ENCODE measurements at places on chromosomes 12 and 14.

DNA sequence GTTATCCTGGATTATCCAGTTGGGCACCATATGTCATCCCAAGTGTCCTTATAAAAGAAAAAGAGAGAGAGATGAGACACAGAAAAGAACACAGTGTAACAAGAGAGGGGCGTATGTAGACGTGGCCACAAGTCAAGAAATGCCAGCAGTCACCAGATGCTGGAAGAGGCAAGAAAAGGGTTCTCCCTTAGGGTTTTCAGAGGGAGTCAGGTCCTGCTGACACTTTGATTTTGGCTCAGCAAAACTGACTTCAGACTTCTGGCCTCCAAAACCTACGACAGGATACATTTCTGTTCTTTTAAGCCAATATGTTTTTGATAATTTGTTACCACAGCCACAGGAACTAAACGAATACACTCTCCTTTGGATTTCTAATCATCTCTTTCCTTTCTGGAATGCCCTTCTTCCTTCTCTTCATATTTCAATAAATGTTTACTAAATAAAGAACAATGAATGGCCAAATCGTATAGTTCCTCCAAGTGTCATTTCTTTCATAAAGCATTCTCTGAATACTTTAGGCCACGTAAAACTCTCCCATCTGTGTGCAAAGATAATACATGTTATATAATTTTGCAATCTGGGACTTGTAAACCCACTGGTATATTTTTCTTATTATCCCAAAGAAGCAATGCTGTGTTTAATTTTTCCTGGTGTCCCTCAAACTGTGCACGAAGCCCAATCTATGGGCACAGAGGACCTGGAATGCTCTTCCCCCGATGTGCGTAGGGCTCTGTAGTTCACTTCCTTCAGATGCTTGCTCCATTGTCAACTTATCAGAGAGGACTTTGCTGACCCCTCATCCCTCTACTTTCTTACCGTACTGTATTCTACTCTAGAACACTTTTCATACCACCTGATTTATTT is 303.6 kb downstream of the CEP128 start:
- no peak for DNase-seq

DNA sequence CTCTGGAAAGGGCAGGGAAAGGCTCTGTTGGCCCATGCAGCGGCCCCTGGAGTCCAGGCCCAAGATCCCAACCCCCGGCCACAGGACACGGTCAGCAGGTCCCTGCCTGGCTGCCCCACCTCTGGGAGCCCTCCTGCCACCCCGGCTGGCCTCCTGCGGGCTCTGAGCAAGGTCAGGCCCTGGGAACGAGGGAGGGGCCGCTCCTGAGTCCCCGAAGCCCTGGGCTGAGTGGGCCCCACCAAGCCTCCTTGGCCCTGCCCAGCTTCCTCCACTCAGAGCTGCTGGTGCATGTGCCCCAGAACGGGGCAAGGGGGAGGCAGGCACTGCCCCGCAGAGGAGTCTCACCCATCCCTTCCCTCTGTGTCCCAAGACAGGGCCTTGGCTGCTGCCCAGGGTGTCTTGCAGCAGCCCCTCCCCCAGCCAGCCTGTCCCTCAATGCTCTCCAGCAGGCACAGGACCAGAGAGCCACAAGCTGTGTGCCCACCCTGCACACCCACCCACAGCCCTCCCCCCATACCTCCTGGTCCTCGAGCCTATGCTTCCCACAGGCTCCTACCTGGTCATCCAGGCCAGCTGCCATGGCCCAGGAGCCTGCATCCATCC is 7.4 kb upstream of the C14orf180 start:
- DNase-seq: no peak

DNA sequence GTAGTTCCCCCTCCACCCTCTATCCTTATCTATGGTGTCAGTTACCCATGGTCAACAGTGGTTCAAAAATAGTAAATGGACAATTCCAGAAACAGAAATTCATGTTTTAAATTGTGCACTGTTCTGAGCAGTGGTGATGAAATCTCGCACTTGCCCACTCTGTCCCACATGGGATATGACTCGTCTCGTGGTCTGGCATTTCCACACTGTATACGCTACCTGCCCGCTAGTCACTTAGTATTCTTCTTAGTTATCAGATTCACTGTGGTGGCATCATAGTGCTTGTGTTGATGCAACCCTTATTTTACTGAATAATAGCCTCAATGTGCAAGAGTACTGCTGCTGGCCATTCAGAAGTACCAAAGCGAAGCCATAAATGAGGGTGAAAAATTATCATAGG is 507.0 kb downstream of the SNAPC1 start:
- no peak for DNase-seq

GRCh38 chr12:57057067-57057751 is 7.3 kb upstream of the MYO1A start:
- DNase-seq: no peak

DNA sequence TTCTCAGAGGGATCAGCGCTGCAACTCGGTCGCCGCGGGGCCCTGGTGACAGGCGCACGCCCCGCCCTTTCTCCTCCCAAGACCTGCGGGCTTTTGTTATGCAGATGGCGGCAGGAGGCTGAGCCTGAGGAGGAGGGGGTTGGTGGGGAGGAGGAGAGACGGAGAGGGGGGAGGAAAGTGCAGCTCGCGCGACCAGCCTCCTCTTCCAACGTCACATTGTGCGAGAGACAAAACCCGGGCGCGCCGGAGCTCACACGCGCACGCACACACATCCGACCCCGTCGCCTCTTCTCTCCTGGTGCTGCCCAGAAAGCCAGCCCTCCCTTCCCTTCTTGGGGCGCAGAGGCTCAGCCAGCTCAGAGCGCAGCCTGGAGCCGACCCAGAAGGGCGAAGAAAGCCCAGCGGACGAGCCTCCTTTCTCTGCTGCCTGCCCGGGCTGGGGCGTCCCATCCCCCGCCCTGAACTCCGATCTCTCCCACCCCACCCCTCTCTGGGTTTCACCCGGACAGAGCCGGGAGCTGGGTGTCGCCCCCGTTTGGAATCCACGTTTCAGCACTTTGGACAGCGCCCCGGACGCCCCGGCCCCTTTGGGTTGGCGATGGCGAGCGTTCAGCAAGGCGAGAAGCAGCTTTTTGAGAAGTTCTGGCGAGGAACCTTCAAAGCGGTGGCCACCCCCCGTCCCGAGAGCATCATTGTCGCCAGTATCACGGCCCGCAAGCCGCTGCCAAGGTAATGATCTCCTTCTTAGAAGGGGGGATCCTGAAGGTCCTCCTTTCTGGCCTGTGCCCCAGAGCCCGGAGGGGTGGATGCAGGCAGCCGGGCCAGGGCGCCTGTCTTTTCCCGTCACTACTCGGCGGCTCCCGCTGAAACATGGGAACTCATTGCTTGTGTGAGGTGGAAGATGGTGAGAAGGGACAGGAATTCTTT is at the start of gene SRRM4:
Gene SRRM4 (plus strand): TSS at position 257 of the 927 bp plus-strand sequence. CDS start 342 bp downstream, at position 599.
- no peak for DNase-seq

DNA sequence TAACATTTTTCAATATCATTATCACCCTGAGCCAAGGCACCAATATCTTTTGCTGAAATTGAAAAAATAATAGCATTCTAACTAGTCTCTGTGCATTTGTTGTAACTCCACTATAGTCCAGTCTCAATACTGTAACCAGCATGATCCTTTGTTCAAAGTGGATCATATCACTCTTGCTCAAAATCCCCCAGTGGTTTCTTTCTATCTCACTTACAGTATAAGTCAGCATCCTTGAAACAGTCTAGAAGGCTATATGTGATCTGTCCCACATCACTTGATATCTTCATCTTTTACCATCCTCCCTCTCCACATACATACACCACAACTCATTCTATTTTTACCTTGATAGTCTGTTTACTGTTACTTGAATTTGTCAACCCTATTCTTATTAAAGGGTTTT is 435.7 kb downstream of the CCER1 start:
- no peak for DNase-seq

DNA sequence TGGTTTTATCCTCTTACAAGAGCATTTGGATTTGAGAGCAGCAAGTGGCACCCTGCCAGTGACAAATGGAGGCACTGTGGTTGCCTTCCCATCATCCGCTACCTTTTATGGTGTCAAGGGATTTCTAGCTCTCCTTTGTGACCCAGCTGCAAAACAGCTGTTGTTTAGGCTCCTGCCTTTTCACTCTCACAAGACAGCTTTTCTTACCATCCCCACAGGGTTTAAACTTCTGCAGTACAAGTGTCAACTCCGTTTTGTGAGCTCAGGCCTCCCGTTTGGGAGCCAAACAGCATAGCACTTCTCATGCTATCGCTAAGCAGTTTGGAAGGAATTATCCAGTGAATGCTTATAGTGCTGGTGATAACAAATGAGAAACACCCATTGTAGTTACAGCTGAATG is 331.4 kb downstream of the TMTC2 start:
- no peak for DNase-seq

DNA sequence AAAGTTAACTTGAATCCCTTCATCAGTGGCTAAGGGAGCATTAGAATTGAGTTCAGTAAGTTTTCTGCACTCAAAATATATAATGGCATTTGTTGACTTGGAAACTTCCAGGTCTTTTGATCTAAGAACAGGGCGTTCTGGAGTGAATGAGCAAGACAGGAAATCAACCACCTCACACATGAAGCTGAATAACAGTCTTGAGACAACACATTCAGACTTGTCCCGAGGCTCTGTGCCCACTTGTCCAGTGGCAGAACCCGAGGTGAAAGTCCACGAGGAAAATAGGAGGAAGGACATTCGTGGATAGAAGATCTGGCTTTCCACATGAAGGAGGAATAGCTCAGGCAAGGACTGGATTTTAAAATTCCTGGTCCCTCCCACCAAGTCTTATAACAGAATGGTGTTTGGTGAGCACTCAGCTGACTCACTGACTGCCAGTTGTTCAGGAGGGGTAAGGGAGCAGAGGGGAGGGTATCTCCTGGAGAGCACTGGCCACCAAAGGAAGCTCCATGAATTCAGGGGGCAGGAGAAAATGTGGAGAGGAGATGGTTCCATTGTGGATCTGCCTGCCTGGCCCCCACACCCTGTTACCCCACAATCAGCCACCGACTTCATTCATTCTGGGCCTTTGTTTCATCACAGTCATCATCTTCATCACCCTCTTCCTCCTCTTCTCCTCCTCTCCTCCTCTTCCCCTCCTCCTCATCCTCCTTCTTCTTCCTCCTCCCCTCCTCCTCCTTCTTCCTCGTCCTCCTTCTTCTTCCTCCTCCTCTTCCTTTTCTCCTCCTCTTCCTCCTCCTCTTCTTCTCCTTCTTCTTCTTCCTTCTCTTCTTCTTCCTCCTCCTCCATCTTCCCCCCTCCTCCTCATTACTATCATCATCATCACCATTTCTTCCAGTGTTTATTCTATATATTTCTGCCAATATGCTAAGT is 620.1 kb downstream of the MED13L start:
- DNase-seq: no peak

GRCh38 chr12:103799857-103800771 is 40.9 kb downstream of the NT5DC3 start:
- peak; percentile 82 for DNase-seq

GRCh38 chr14:100165376-100165775 is 5.9 kb upstream of the DEGS2 start:
- no peak for DNase-seq

DNA sequence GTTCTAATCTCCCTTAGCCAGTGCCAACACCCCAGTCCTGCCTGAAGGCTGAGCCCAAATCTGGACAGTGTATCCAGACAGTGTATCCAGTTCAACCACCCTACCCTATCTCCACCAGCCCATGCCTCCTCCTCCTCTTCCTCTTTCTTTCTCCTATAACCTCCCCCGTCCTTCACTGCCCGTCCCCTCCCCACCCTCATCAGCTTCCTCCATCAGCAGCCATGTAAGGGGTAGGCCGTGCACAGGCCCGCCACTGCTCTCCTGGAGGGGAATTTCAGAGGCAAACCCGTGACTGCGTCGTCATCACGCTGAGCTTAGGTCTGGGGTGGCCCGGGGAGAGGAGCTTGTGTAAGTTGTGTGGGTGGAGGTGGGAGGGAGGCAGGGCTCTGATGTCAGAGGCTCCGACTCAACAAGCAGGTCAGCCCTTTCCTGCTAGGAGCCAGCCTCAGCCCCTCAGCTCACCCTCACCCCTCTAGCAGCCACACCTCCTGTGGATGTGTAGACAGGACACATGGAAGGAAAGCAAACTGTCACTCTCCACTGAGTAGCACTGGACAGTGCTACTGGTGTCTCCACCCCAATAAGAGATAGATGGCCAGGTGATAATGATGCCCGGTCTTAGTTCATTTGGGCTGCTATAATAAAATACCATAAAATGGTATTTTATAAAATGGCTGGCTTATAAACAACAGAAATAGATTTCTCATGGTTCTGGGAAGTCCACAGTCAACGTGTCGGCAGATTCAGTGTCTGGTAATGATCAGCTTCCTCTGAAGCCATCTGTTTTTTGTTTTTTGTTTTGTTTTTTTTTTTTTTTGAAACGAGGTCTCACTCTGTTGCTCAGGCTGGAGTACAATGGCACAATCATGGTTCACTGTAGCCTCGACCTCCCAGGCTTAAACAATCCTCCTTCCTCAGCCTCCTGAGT is 50.5 kb downstream of the IRF2BPL start:
- DNase-seq: no peak
